ENCODE measurements at places on chromosomes 7 and 10. TPM values are rescaled to one million over a fixed set of nuclear protein-coding genes. Genes with fewer than 3 reads are reported as not detected.

Gene SLC18A3
- not detected for total RNA-seq

Gene POLR1F
- 53.8 TPM for total RNA-seq

Gene AHR
- total RNA-seq = not detected

Gene NANOS1
- 1.3 TPM for total RNA-seq

Gene FRA10AC1
- total RNA-seq = 8.3 TPM

Gene COL17A1
- 2.4 TPM for total RNA-seq

Gene TMEM140
- 1.9 TPM for total RNA-seq

Gene TRA2A
- 27.5 TPM for total RNA-seq

Gene ACTR3C
- 2.8 TPM for total RNA-seq

Gene GET4
- total RNA-seq = 56.3 TPM

Gene HOXA10
- 26.4 TPM for total RNA-seq

Gene BET1
- total RNA-seq = 62.2 TPM

Gene FRAT1
- total RNA-seq = 1.8 TPM

Gene SPDYE5
- total RNA-seq = not detected

DNA sequence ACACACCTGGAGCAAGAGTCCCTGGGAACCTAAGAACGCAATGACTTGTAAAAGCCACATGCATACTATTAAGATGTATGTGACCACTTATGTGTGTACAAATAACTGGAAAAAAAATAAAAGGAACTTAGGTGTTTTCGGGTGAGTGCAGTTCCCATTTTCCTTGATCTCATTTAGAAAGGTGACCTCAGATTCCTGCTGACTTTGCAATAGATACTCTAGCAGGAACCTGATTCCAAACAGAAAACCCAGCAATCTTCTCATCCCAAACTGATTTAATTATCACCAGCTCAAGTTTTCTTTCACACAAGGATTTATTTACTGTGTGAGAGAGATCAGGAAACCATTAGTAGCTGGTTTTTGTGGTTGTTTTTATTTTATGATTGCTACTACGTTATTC, 56.5 kb upstream of the LRGUK start:
- no peak for DNase-seq

- DNase-seq = no peak
Measured at GRCh38 chr10:132542086-132542775, 4.6 kb downstream of the INPP5A start.

GRCh38 chr10:91782539-91782938, 15.7 kb upstream of the TNKS2 start:
- no peak for DNase-seq

DNA sequence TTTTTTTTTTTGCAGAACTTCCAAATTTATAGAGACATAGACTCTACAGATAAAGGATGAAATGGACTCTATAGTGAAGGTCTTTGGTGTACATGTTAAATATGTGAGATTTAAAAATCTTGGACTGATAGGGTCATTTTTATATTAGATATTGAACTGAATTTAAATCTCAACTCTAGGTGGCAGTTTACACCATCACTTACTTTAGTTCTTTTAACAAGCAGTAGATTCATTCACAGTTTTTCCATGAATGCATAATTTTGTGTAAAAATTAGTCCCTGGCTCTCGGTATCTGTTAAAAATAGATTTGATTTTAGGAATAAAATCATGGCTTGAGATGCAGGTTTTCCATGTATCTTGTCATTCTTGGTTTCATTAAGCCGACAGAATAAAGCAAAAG, 31.1 kb upstream of the SNX13 start:
- DNase-seq = peak; percentile 41

DNA sequence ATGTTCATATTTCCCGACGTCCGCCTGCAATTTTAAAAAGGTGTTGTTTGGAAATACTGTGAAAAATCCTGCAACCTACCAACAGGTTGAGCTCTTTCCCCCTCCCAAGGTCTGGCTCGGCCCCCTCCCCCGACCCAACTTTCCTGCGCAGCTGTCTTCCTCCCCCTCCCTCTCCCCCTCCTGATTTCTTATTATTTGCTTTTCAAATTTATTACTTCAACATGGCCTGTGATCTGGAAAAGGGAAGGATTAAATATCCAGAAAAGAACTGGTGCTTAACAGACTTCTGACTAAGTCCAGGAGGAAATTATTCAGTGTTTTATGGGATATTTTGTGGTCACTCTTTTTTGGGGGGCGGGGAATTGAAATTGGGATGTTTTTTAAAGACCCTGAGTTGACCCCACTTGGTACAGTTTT, 2.4 kb downstream of the ARID5B start:
- peak; percentile 19 for DNase-seq

GRCh38 chr10:101986624-101986971, 69.4 kb downstream of the ARMH3 start:
- DNase-seq = peak; percentile 55

DNA sequence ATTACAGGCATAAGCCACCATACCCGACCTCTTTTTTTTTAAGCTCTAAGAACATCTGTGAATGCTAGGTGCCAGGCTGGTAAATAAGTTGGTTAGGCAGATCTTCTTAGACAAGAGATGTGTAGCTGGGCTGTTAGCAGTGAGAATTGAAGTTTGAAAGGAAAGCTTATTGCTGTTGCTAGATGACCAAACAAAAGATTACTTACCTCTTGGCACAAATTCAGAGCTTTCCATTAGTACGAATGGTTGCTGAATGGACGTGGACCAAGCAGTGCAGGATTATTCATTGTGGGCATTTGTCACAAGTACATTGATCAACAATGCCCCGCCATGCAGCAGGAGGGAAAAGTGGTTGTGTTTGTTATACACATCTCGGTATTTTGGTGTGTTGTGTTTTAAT, 131.2 kb downstream of the GFRA1 start:
- no peak for DNase-seq

DNA sequence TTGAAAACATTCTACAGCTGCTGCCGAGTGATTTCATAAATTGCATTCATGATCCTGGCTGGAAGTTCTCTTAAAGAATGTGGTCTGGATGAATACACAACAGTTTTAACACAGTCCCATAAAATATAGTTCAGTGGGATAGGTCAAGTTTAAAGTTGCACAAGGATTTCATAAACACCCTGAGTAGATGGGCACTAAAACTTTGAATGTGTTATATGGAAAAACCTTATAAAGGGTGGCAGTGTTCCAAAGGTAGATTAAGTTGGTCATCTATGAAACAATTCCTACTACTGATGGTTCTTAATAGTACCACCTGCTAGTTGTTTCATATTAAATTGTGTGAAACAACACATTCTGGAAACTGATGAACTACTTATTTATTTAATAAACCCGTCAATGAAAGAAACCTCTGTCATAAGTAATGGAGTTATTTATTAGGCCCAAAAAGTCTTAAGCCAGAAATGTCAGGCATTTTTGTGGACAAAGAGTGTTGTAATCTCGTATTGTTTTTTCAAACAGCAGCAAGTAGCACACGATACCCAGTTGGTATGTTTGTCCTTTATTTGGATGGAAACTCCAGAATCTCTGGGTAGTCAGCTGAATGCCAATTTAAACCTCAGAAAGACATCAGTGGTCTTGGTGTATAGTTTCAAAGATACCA, 14.3 kb upstream of the RPA3 start:
- no peak for DNase-seq

DNA sequence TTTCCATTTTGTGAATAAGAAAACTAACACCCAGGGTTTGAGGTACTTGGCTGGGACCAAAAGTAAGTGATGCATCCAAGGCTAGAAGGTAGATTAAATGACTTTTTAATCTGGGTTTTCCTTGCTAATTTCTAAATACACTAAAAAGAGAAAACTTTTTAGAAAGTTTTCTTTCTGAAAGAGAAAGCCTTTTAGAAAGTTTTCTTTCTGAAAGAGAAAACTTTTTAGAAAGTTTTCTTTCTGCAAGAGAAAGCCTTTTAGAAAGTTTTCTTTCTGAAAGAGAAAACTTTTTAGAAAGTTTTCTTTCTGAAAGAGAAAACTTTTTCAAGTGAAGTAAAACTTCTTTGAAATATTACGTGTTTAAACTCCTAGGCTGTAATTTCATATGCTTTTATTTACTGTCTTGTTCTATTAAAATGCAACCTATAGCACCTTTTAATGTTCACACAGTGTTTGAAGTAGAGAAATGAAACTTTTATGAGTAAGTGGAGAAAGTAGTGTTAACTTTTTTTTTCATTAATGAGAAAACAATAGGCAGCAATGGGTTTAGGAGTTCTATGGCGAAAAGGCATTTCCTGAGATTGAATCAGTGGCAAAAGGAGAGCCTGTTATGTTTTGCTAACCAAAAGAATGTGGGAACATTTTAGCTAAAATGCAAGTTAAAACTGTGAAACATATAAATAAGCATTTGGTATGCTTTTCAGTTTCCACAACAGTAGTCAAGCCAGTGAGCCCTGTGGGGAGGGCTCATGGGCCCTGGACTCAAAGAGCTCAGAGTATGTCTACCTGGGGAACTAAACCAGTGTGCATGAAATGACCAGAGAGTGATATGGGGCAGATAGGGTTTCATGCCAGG, 103.7 kb downstream of the RBM20 start:
- DNase-seq = no peak

- DNase-seq = no peak
Measured at GRCh38 chr10:49173853-49174252, 14.3 kb downstream of the TMEM273 start.

- DNase-seq = peak; percentile 32
Measured at GRCh38 chr7:119545118-119545517, 727.9 kb upstream of the KCND2 start.

- no peak for DNase-seq
Measured at GRCh38 chr10:131198843-131199242, 112.7 kb downstream of the TCERG1L start.

DNA sequence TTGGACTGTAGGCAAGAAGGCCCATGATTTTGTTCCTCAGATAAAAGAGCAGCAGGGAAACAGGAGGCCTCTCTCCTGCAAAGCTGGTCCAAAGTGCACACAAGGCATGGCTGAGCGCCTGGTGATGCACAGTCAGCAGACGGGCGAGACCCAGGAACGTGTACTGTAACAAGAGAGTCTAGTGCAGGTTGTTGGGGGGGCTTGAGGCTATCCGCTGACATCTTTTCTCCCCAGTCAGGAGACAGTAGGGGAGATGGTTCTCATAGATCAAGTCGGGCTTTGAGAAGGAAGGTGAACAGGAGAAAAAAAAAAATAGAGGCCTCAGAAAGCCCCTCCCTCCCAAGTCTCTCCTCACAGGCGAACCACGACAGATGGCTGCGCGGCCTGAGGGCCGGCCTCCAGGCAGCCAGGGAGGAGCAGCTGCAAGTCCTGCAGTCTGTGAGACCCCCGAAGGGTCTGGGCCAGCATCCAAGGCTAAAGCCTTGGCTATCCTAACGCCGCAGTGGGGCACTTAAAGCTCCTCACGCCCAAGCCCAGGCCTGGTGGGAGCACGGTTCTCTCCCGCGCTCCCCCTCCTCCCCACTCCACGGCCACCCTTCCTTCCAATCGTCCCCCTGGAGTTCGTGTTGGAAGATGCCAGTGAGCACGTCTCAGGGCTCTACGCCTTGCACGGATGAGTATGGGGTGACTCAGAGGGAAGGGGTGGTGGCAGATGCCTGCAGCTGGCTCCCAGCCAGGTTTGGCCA, 68.3 kb downstream of the PRKAG2 start:
- peak; percentile 82 for DNase-seq

DNA sequence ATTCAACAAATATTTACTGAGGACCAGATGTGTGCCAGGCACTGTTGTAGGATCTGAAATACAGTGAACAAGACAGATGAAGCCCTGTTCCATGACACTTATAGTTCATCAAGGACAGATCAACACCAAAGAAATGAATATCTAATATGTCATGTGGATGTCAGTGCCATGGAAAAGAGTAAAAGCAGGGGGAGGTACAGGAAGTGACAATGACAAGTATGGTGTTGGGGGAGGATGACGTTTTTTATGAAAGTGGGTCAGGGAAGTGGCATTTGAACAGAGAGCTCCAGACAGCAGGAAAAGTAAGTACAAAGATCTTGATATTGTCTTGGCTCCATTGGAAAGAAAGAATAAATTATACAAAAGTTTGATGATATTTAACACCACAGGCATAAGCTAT, 7.0 kb upstream of the SFMBT2 start:
- no peak for DNase-seq

DNA sequence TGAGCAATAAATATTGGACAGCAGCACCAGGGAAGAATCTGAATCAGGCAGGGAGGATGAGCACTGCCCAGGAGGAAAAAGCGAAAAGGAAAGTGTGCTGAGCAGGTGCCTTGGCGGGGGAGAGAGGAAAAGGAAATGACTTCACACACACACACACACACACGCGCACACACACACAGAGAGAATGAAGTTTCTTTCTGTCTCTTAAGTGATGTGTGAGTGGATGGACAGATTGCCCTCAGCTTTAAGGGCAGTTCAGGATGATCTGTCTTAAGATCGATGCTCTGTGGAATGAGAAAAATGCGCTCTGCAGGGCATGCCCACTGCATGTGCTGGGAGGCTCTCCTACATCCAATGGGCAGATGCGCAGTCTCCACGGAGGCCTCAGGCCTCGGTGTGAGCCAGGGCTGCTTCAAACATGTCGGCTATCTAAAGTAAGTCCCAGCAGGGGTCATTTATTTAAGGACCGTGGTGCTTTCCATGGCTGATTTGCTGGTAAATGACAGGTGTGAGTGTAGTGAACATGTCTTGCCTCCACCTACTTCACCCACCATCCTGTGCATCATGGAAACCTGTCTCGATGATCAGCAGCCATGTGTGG, 2.5 kb upstream of the ACBD5 start:
- DNase-seq = peak; percentile 64

DNA sequence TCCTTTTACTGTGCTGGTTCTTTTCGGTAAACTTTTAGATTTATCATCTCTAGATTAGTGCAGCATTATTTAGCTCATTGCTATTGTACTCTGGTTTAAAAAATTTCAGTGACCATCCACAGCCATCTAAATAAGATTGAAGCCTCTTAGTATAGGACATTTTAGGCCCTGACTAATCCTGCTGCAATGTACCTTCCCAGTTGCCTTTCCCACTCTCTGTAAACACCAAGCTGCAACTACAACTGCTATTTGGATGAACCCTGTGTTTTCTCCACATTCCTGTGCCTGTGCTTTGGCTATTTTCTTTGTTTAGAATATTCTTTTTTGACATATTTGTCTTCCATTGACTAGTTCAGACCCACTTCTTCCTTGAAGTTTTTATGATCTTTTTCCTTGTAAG, 314.6 kb downstream of the AUTS2 start:
- DNase-seq = no peak

- no peak for DNase-seq
Measured at GRCh38 chr10:62580396-62580795, 206.2 kb downstream of the ZNF365 start.

Data from A172 (cell line).